ENCODE measurements at places on chromosomes 2 and 18.

DNA sequence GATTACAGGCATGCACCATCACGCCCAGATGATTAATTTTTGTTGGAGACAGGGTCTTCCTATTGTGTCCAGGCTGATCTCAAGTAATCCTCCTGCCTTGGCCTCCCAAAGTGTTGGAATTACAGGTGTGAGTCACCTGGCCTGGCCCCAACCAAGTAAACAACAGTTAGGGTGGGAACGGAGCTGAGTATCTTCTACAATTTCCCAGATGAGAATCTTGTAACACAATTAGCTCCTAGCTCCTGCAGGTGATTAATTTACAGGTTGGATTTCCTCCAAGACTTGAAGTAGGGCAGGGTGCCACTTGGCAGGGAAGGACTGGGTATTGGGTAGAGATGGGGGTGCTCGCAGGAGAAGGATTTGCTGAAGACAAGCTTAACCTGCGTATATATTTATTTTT is 17.8 kb downstream of the NLRC4 start:
- DNase-seq, result no peak

DNA sequence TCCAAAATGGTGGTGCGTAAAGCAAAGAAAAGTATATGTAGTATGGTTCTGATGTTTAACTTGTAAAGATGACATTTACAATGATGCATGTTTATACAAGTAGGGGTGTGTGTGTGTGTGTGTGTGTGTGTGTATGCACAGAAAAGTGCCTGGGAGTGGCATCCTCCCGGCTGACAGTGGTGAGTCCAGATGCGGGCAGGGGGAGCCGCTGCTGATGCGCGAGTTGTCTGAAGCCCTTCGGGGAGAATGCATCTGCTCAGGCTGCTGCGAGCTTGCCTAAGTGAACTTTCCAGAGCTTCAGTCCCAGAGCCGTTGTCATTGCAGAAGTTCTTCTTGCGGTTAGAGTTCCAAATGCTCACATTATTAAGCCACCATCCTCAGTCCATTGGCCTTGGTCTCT is 429.7 kb upstream of the HS6ST1 start:
- no peak for DNase-seq

GRCh38 chr2:38146907-38147307 is 71.0 kb upstream of the CYP1B1 start:
- peak; percentile 88 for DNase-seq

GRCh38 chr18:40678318-40678717 is 1276.7 kb upstream of the PIK3C3 start:
- DNase-seq, result no peak

GRCh38 chr18:55396267-55396905 is 191.6 kb downstream of the TCF4 start:
- no peak for DNase-seq

GRCh38 chr2:102061962-102062795 is 70.4 kb downstream of the IL1R2 start:
- no peak for DNase-seq

DNA sequence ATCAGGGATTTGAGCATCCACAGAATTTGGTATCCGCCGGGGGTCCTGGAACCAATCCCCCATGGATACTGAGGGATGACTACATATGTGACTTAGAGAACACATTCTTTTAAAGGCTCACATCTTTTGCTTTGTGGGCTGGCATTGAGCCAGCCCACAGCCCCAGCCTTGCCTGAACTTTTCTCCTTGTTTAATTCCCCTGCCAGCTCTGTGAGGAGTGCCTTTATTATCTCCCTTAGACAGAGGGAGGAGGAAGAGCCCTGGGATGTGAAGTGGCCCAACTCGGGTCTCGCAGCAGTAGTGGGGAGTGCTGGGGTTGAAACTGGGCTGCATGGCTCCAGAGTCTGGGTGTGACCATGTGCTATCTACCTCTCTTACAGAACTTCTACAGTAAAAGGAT is 7.6 kb downstream of the TTC39C start:
- no peak for DNase-seq

GRCh38 chr18:45255197-45255890 is 359.9 kb upstream of the SLC14A2 start:
- no peak for DNase-seq

- DNase-seq, result peak; percentile 74
Measured at GRCh38 chr2:177352441-177353186, 40.0 kb upstream of the AGPS start.

DNA sequence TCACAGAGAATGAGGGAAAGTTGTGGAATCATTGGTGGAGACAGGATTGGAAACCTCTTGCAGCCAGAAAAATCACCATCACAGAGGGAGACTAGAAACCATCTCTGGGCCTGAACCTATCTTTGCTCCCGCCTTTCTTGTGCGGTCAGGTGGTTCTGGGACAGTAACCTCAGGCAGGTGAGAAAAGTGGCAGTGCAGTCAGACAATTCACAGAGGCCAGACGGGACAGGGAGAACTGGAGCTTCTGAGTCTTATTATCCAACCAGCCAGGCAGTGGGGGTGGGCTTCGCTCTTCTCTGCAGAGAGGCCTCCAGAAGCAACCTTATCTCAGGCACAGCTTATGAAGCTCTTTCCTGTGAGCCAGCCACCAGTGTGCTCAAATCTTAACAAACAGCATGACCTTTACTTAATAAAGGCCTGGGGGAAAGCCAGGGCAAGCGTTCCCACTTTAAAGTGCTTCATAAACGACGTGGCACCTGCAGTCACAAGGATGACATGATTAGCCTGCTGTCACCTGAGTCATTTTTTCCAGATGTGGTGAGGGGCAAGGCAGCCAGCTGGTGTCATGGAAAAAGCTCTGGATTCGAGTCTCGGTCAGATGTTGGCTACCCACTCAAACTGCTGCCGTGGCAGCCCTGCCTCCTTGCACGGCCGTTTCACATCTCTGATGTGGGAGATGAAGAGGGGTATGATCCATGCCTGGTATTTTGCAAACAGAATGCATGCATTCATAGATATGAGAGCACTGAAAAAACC is 109.7 kb downstream of the B3GNT2 start:
- DNase-seq, result no peak

DNA sequence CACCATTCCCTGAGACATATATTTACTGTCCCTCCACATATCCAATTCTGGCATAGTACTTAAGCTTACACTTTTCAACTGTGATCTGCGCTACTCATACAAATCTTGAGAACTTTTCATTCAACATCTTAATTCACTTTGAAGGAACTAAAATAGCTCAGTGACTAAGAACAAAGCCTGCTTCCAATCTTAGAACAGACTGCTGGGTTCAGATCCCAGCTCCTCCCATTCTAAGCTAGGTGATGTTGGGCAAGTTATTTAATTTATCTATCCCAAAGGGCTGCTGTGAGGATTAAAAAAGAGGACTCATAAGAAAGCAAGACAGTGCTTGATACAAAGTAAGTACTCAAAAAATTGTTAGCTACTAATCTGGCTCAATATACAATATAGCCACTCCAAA is 57.9 kb downstream of the UGP2 start:
- DNase-seq, result no peak

GRCh38 chr2:58107803-58108710 is 61.5 kb downstream of the VRK2 start:
- DNase-seq, result peak; percentile 93

GRCh38 chr2:74510272-74510671 is 2.8 kb upstream of the PCGF1 start:
- DNase-seq, result no peak

- DNase-seq, result no peak
Measured at GRCh38 chr18:70522183-70522680, 233.4 kb downstream of the SOCS6 start.

- DNase-seq, result no peak
Measured at GRCh38 chr2:34307636-34308035, 708.5 kb upstream of the FAM98A start.

DNA sequence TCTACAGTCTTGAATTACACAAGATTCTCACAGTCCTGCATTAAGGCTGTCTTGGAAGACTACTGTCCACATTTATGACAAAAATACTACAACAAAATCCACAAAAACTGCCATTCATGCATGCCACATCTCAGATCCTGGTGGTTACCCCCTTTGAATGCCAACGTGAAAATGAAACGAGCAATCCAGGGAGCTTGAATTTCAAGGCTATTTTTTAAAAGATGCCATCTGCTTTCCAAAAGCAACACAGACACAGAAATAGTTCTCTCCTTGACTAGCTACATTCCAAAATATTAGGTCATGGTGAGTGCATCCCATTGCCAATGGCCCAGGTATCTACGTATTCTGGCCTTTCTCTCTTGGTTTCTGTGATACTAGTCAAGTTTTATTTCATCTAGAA is 36.3 kb downstream of the IRS1 start:
- DNase-seq, result no peak

DNA sequence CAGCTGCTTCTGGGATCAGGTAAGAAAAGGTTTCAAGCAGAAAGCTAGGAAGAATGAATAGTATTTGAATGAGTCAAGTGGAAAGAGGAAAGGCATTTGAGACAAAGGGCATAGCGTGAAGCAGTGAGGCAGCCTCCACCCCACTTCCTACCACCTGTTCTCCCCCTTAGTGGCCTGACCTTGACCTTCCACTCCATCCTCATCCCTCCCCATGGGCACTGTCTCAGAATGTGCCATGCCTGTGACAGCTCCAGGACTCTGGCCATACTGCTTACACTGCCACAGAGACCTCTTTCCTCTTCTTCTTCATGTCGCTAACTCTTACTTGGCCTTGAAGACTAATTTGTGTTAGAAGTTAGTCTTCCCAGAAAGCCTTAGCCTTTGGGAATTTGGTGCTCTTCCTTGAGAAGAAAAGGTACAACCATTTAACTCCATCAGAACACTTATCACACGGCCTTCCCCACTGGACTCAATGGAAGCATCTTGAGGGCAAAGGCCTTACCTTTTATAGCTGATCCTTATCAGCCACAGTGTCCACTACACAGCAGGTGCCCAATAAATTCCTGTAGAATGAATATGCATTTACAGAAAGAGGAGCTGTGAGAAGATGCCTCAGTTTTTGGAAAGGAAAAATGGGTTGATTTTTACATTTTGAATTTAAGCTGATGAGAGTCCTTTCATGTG is 15.2 kb upstream of the NOSTRIN start:
- no peak for DNase-seq

DNA sequence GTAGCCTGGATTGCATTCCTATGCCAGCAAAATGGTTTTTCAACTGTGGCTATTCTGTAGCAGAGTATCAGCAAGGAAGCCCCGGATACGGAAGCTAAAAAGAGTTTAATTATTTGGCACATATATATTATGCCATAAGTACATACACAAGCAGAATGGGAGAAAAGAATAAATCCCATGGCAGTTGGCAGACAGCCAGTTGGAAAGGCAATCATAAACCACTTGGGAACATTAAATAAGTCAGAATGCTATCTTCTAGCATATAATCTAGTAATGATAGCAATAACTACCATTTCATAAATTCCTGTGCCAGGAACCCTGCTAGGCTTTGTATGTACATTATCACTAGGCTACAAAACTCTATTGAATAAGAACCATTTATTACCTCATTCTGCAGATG is 26.0 kb downstream of the GALNT5 start:
- no peak for DNase-seq

DNA sequence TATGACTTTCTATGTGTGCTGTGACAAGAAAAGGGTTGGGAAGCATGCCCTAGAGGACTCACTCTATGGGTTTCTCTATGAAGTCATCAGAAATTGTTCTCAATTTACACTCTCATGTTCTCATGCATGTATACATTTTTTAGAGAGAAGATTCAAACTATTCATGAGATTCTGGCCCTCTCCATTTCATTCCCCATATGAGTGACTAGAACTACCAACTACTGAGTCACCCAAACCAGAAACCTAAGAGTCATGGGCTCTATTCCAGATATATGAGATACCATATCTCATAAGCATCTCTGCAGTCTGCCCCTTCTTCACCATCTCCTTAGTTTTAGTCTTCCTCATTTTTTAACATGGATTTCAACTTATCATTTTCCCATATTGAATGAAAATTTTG is 87.7 kb downstream of the EXOC6B start:
- no peak for DNase-seq

GRCh38 chr18:24778810-24779418 is 318.5 kb downstream of the HRH4 start:
- no peak for DNase-seq

GRCh38 chr2:208049006-208049405 is 23.7 kb upstream of the PLEKHM3 start:
- no peak for DNase-seq

DNA sequence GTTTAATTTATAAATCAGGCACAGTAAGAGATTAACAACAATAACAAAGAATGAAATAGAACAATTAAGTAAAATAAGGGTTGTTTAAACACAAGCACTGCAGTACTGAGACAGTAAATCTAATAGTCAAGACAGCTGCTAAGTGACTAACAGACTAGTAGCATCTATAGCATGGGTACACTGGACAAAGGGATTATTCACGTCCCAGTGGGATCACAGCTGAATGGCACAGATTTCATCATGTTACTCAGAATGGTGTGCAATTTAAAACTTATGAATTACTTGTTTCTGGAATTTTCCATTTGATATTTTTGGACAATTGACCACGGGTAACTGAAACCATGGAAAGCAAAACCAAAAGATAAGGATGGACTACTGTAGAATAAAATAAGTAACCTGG is 161.9 kb upstream of the DAPL1 start:
- DNase-seq, result no peak

DNA sequence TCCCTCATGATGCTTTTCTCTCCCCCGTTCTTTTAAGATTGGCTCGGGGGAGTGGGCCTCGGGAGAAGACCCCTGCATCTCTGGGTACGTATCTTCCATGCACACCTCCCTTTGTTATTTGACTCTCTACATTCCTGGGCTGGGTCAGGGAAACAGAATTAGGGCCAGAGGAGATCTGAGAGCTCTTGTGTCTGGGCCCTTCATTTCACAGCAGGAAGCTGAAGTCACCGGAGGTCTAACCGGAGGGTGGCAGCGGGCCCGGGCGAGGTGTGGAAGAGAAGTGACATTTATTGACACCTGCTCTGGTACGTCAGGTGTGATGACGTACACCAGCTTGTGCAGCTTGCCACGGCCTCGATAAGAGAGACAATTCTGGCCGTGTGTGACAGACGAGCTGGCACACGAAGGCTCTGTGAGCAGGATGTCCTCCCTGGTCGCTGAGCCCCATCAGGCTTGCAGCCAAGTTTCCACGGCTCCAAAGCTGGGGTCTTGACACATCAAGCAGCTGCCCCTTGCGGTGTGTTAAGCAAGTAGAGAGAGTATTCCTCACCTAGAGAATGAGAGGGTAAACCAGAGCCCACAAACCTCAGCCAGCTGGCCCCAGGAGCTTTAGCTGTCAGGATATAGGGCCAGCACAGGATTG is 30.4 kb downstream of the TOGARAM2 start:
- peak; percentile 27 for DNase-seq

DNA sequence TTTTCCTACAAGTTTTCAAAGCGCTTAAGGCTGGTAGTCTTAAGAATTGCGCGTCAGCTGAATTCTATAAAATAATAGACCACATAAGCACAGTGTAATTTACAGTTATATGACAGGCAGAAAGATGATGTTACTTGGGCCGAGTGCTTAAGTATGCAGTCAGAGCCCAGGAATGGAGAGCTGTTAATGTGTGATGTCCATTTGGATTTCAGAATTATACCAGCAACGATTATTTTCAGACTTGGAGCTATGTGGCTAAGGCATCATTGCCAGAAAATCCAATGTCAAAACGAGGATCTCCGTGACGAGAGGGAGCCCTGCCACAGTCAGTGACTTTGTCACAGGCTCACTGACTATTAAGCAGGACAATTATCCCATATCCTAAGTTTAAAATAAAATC is 3.4 kb downstream of the KLF7 start:
- no peak for DNase-seq

Data from suppressor macrophage (primary cell).